ENCODE measurements at places on chromosomes 1 and 21.

DNA sequence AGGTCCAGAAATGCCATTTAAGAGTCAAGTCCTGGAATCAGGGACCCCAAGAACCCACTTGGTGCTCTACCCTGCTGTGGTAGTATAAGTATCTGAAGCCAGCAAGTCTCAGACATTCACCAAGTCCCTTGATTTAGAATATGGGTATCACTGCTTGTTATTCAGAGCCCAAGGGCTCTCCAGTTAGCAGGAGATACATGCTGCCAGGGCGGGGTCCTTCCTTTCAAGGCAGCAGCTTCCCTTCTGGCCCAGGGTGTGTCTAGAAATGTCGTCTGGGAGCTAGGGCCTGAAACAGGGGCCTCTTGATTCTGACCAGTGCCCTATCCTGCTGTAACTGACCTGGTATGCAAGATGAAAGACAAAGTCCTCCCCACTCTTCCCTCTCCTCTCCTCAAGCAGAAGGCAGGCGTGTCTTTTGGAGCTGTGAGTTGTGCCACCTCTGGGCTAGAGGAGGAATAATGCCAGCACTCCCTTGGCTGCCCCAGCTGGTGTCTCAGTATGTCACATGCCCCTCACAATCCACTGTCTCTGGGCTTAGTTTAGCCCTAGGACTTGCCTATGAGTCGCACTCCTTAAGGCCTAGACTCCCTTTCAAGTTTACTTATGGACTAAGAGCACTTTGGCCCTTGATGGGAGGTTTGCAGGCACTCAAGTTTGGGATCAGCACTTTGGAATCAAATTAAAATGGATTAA, 200.2 kb downstream of the MRPL39 start:
- ATAC-seq, result no peak

DNA sequence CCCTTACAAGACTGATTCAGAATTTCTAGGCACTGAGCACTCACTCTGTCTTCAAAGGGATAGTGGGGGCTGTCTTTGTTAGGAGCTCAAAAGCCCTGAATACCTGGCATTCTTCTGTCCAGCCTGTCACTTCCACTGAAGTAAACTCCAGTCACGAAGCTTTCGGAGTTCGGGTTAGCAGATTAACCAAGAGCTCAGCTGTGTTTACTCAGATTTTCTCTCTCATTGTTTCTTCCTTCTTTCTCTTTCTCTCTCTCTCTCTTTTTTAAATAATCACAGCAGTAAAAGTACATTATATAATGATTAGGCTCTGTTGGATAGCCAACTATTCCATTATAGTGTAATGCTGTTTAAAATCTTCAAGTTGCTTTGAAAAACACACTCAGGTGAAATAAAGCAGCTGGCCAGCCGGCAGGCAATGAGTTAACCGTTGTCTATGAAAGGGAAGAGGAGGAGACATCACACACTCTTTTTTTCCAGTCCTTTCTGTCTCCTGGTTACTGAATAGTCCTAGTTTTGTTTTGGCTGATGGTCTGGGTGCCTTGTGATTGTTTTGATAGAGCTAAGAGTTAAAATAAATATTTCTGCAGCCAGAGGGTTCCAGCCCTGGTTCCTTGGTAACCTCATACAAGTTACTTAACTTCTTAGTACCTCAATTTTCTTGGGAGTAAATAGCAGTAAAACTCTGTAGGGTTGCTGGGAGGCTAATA, 89.8 kb downstream of the ADSS2 start:
- peak; percentile 90 for ATAC-seq

DNA sequence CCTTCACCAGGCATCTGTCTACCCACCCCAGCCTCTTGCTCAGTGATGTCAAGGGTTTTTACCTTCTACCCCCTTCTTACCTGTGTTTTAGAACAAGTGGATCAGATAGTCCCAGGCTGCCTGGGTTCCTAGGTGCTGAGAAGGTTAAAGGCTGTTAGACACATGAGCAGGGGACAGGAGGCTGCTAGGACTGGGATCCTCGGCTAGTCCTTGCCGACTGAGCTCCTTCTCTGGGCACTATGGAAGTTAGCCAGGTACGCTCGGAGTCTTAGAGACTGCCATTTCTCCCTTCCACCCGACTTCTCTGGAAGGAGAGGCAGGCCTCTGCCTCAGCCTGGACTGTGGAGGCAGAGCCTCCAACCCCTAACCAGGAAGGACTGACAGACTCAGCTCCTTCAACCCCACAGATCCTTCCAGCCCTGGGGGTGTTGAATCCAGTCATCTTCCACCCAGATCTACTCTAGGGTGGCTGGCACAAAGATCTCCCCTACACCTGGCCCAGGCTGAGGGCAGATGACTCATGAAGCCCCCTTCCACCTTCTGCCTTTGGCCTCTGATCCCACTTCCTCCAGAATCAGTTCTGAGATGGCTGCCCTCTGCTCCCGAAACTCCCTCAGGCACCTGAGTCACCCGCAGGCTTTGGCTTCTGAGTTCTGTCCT, at the start of gene DYNLT4:
DYNLT4 (minus strand) TSS at position 648 of the 660 bp plus-strand sequence. CDS start 683 bp downstream, outside the sequence.
- no peak for ATAC-seq

GRCh38 chr1:11245904-11246719, 16.2 kb downstream of the MTOR start:
- ATAC-seq, result no peak

GRCh38 chr1:150028322-150028721, 17.8 kb upstream of the OTUD7B start:
- ATAC-seq, result no peak

- no peak for ATAC-seq
These were observed 16.2 kb downstream of the CLSTN1 start for GRCh38 chr1:9807541-9807940.

GRCh38 chr1:78687914-78688313, 38.3 kb downstream of the IFI44 start:
- ATAC-seq, result peak; percentile 46

- no peak for ATAC-seq
These were observed 8.0 kb downstream of the PIGP start for GRCh38 chr21:37064841-37065240.

DNA sequence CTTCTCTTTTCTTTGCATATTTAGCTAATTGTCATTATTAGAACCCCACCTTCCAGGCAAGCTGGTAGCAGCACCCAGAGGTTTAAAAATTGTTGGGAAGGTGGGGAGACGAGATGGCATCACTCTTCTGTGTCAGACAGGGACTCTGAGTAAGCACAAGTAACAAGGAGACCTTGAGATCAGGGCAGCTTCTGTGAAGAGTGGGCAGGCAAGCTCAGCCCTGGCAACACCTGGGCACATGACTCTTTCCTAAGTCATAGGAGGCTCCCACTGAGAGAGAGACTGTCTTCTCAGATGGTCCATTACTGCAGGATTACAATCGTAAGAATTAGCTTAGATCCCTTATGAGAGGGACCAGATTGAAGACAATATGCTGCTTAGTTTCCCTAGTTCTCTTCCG, 183.5 kb downstream of the BRINP2 start:
- no peak for ATAC-seq

GRCh38 chr1:58041621-58042020, 504.9 kb downstream of the OMA1 start:
- ATAC-seq, result peak; percentile 30

- ATAC-seq, result no peak
These were observed 53.3 kb downstream of the SYF2 start for GRCh38 chr1:25178917-25179561.

- ATAC-seq, result peak; percentile 74
These were observed 16.7 kb upstream of the DISP1 start for GRCh38 chr1:222798116-222798515.

DNA sequence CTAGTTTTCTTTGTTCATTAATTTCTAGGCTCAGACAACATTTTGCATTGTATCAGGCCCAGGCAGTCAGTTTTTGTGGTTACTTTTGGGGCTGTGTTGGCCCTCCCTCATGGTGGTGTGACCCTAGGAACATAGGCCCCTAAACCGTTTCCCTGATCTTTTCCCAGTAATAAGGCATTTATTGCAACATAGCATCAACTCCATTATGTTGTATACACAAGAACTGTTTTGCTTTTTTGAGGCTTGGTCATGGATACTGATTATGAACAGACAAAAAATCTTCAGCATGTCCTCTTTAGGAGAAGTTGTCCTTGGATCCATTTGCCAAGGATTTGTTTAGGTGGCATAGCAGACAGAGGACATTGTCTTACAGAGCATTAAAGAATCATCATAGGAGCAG, 10.3 kb downstream of the B3GALT2 start:
- no peak for ATAC-seq

- ATAC-seq, result no peak
These were observed 1267.6 kb upstream of the ADGRL2 start for GRCh38 chr1:80533093-80533492.

GRCh38 chr21:45721671-45722070, 78.1 kb downstream of the PCBP3 start:
- ATAC-seq, result no peak

- ATAC-seq, result no peak
These were observed 23.3 kb upstream of the ST6GALNAC5 start for GRCh38 chr1:76843821-76844464.

DNA sequence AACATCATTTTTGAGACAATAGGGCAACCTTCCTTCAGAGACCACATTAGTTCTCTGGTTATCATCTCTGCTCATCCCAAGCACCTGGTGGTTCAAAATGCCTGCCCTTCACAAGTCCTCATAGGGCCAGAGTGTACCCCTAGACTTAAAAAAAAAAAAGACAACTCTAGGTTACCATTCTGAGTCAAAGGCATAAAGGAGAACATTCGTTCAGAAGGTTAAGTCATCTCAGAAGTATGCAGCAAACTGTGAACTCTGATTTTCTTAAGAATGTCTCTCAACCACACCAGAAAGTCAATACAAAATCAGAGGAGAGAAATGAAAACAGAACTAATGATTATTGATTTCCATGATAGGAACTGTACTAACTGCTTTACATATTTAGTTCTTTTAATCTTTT, 9.2 kb upstream of the BEND5 start:
- no peak for ATAC-seq

GRCh38 chr21:39422527-39423241, 22.9 kb downstream of the LCA5L start:
- no peak for ATAC-seq

DNA sequence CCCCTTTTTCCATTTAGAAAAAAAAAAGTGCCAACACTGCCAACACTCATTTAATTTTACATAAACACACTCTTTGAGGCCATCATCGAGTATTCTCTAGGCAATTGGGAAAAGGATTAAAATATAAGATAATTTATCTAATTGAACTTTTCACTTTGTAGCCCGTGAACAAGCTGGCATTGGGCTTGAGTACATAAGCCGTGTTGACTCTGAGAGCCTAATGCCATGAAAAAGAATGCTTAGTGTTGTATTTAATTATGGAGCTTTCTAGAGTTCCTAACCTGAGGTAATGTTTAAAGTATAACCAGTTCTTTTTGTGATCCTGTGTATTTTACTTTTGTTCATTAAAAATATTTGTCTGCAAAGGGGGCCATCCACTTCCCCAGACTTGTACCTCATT, 193.8 kb downstream of the LYPLAL1 start:
- ATAC-seq, result no peak

GRCh38 chr21:44399955-44400790, 46.8 kb downstream of the TRPM2 start:
- no peak for ATAC-seq

- ATAC-seq, result no peak
These were observed 8.5 kb downstream of the CENPS start for GRCh38 chr1:10438677-10439163.

GRCh38 chr1:92399076-92399475, 87.6 kb downstream of the GFI1 start:
- ATAC-seq, result no peak

- ATAC-seq, result peak; percentile 82
These were observed 105.1 kb downstream of the COLGALT2 start for GRCh38 chr1:183932412-183932811.

DNA sequence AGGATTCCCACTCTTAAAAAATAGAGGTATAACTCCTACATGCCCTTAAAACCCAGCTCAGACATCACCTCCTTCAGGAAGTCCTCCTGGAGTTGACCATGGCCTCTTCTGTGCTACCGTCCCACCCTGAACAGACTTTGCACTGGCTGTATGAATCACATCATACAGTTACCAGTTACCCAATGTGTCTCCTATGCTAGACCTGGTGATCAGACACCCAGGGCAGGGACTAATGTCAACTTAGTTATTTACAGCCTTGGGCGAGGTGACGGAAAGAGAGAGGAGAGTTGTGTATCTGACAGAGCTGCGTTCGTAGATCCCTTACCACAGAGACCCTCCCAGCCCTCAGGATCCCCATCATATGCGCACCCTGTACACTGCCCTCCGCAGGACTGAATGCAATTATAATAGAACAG, 72.7 kb downstream of the SLC66A1 start:
- no peak for ATAC-seq

DNA sequence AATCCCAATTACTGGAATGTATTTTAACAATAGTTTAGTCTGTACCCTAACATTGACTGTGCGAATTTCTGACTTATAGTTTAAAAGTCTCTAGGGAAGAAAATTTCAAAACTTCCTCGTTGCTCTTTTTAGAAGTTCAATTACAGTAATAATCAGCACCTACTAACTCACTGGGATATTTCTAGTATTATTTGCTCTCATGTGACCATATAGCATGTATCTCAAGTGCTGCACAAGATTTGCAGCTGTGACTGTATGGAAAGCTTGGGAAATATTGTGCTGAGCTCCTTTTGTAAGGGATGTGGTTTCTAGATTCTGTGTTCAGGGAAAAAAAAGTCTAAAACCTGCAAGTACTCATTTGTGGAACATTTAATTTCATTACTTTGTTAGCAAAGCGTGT, 153.1 kb downstream of the ST6GALNAC3 start:
- no peak for ATAC-seq

GRCh38 chr1:100622037-100622436, 84.1 kb downstream of the GPR88 start:
- peak; percentile 91 for ATAC-seq

DNA sequence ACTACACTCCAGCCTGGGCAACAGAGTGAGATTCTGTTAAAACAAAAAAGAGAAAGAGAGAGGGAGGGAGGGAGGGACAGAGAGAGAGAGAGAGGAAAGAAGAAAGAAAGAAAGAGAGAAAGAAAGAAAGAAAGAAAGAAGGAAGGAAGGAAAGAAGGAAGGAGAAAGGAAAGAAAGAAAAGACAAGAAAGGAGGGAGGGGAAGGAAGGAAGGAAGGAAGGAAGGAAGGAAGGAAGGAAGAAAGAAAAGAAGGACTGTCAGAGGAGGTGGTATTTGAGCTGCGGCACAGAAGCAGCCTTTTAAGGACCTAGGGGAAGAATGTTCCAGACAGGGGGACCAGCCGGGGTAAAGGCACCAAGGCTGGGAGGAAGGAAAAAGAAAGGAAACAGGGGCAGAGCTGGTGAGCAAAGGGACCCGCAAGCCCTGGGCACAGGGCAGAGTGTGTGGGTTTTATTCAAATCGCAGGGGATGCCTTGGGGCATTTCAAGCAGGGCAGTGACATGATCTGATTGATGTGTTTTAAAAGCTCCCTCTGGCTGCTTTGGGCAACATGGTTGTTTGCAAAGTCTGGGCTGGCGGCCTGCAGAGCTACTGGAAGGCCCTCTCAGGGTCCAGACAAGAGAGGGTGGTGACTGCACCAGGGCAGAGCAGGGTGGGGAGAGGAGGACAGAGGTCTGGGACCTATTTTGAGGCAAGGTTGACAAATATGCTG, 176.9 kb upstream of the VAMP3 start:
- ATAC-seq, result no peak

Data from SK-N-SH treated with all-trans-retinoic acid at 6 μM for 48 hours (cell line).